Neural crest cell (in vitro differentiated cells): ENCODE measurements at places on chromosomes 5 and 9.
A peak's percentile ranks its signal among the peaks of the same experiment; 100 is the strongest.

- no peak for DNase-seq
Observed at GRCh38 chr9:91847581-91848091, 102.4 kb downstream of the ROR2 start.

DNA sequence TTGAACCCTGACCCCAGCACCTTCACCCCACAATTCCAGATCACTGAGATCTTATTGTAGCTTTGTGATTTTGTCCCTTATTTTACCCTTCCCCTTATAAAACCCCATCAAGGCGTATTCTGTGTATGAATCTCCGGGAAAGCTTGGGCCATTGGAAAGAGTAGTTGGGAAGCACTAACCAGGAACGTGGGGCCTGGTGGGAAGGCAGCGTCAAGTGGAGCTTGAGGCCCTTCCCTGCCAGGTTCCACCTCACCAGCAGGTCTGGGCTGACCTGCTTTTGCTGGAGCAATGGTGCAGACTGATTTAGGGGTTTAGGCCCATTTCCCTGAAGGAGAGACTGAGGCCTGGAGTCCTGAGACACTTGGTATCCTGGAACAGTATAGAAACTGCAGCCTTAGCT lies 9.3 kb downstream of the PHF2 start:
- DNase-seq = no peak

- no peak for DNase-seq
Observed at GRCh38 chr9:136061405-136061804, 33.7 kb downstream of the NACC2 start.

- no peak for DNase-seq
Observed at GRCh38 chr9:38277601-38278200, 114.8 kb upstream of the ALDH1B1 start.

DNA sequence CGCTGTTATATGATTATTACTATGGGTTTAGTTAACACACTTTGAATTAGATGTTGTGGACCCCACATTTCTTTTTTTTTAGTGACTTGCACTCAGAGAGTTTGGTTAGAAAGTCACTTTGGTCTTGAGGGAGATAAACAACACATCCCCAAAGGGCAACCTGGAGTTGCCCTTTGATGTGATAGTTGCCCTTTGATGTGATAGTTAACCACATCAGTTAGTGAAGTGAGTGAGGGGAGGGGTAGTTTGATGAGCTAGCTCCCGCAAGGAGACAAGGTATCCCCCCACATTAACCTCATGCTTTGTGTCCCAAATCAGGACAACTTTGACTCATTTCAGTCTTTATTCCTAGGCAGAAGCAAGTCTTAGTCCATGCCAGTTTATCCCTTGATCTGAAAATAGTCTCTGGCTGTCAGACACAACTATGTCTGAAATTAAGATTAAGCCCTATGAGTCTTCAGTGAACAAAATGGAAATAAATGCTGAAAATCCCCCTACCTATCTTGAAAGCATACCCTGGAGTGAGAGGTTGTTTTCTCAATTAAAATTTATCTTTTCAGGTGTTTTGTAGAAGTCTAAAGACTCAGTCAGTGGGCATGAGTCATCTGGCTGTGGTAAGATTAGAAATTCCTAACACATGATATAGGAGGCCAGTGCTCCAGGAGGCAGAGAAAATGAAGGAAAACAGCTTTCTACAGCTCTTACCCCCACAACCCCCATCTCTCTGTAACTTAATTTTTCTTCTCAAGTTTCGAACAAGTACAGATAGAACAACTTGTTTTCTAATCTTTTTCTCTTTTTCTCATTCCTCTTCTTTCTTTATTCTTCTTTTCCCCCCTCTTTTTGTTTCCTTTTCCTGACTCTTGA lies 208.9 kb upstream of the DMRTA1 start:
- DNase-seq = no peak

- DNase-seq = no peak
Observed at GRCh38 chr9:122228568-122229484, at the start of gene LHX6. TSS of gene LHX6 (minus strand) at chr9:122228957. CDS start at chr9:122228740, 217 bp downstream.

DNA sequence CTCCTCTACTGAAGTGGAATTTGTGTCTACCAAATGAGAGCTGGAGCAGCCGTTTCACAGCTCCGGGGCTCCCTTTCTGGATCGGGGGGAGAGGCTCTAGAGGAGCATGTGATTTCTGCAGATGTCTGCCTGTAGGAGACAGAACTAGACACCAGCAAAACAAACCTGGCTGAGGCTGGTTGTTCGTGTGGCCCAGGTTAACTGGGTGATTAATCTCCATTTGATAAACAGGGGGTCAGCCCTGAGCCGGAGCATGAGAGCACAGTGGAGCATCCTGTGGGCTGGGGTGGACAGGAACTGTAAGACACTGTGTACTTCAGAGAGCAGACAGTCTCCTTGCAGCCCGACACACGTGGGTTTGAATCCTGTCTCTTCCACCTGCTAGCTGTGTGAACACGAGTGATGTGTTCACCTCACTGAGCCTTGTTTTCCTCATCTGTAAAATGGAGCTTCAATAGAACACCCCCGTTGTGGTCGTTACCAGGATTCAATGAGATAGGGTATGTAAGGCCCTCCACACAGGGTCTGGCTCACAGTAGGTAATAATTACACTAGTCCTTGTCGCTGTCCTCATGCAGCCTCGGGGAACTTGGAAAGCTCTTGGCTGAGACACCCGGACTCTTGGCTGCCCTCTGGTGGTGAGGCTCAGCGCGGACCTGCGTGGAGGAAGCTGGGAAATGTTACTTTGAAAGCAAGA lies 12.9 kb downstream of the CXCL14 start:
- peak; percentile 80 for DNase-seq

GRCh38 chr9:71706176-71706575 lies 62.1 kb downstream of the CEMIP2 start:
- DNase-seq = no peak

DNA sequence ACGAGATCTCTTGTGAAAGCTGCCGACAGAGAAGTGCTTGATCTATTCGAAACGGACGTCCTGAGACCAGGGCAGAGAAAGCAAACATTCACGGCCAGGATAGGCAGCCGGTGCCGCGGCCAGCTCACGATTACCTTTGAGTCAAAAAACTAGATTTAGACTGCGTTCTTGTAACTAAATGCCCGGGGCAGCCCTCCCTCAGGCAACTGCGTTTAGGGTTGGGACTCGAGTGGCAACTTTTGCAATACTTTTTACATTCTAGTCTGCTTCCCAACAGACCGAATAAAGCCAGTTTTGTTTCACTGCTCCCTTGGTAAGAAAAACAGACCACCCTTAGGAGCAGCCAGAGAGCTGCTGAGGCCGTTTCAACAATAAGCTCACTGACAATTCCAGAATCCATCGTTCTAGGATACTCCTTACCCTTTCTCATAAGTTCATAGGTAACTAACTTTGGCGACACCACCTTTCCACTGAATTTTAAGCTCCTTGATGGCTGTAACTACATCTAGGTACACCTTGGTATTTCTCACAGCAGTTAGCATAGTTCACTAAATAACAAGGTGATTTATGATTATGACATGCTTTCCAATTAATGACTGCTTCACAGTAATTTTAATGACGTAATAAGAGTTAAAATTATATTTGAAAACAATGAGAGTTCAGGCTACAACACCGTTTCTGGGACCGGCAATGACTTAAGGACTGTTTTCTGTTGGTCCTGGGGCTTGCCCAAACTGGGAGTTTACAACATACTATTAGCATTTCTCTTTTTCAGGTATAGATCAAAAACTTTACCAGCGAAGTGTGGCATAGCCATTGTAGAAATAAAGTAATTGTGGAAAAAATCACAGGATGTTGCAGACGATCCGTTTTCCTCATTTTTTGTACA lies 899 bp upstream of the RAPGEF6 start:
- DNase-seq = peak; percentile 18

- no peak for DNase-seq
Observed at GRCh38 chr9:130629443-130630070, 34.8 kb upstream of the PRDM12 start.

- DNase-seq = no peak
Observed at GRCh38 chr9:4365055-4365454, 65.2 kb upstream of the GLIS3 start.

GRCh38 chr9:127611603-127611898 lies 526 bp upstream of the STXBP1 start:
- no peak for DNase-seq

GRCh38 chr5:41336471-41336870 lies 123.1 kb upstream of the C6 start:
- no peak for DNase-seq

GRCh38 chr9:116152941-116153764 lies 438 bp upstream of the PAPPA start:
- no peak for DNase-seq

GRCh38 chr5:57834829-57835608 lies 352.4 kb upstream of the ACTBL2 start:
- no peak for DNase-seq

GRCh38 chr9:2418619-2419018 lies 203.0 kb upstream of the VLDLR start:
- DNase-seq = no peak

DNA sequence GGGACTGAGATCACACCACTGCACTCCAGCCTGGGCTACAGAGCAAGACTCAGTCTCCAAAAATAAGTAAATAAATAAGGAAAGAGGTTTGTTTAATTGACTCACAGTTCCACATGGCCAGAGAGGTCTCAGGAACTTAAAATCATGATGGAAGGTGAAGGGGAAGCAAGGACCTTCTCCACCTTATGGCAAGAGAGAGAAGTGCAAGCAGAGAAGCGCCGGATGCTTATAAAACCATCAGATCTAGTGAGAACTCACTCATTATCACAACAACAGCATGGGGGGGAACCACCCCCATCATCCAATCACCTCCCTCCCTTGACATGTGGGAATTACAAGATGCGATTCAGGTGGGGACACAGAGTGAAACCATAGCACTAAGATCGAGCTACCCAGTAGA lies 22.8 kb upstream of the RGMB start:
- no peak for DNase-seq

GRCh38 chr9:77981332-77981731 lies 50.3 kb downstream of the GNAQ start:
- DNase-seq = no peak

- DNase-seq = no peak
Observed at GRCh38 chr5:103109277-103109676, 10.7 kb downstream of the GIN1 start.

DNA sequence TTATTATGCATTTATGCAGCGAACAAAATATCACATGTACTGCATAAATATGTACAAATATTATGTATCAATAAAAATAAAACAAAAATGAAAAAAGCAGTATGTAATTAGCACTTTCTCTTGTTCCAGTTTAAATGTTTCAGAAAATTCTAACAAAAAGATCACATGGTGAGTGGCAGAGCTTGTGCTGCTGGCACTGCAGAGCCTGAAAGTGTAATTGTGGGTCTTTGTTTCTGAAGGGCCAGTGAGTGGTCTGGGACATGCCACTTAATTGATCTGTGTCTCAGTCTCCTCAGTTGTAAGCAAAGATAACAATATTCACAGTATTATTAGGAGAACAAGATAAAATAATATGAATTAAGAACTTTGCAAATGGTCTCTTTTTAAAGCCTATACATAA lies 39.5 kb upstream of the RAI14 start:
- no peak for DNase-seq
